ENCODE measurements at places on chromosomes 6 and 20.

- DNase-seq = no peak
Measured at GRCh38 chr6:169913096-169913638, 161.7 kb downstream of the ERMARD start.

- peak; percentile 42 for DNase-seq
Measured at GRCh38 chr6:7684843-7685242, 41.1 kb upstream of the BMP6 start.

- DNase-seq = no peak
Measured at GRCh38 chr20:6395695-6396094, 272.9 kb upstream of the FERMT1 start.

- no peak for DNase-seq
Measured at GRCh38 chr20:19313342-19314069, 101.1 kb downstream of the SLC24A3 start.

GRCh38 chr6:118668761-118669385 is 17.5 kb upstream of the CEP85L start:
- DNase-seq = no peak

DNA sequence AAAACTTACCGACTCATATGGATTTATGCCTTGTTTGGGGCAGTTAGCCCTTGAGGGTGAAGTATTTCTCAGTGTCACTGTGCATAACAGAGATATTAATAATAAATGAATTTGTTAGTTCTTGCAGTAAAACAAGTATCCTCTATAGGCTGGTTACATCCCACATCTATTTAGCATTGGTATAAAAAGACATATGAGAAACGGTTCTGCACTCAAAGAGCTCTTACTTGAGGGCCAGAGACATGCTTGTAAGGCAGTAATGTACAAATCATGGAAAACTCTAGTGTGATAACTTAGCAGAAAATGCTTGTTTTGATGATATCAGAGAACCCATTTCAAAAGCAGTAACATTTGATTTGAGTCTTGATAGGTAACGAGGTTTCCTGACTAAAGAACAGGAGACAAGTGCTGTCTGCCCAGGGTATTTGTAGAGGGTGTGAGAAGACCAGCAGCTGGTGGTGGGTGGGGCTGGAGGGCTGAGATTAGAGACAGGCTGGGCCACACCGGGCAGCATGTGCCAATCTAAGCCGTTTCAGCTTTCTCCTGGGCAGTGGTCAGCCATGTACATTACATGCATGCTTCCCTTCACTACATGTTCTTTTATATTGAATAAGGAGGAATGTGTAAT is 46.3 kb downstream of the TULP4 start:
- DNase-seq = no peak

DNA sequence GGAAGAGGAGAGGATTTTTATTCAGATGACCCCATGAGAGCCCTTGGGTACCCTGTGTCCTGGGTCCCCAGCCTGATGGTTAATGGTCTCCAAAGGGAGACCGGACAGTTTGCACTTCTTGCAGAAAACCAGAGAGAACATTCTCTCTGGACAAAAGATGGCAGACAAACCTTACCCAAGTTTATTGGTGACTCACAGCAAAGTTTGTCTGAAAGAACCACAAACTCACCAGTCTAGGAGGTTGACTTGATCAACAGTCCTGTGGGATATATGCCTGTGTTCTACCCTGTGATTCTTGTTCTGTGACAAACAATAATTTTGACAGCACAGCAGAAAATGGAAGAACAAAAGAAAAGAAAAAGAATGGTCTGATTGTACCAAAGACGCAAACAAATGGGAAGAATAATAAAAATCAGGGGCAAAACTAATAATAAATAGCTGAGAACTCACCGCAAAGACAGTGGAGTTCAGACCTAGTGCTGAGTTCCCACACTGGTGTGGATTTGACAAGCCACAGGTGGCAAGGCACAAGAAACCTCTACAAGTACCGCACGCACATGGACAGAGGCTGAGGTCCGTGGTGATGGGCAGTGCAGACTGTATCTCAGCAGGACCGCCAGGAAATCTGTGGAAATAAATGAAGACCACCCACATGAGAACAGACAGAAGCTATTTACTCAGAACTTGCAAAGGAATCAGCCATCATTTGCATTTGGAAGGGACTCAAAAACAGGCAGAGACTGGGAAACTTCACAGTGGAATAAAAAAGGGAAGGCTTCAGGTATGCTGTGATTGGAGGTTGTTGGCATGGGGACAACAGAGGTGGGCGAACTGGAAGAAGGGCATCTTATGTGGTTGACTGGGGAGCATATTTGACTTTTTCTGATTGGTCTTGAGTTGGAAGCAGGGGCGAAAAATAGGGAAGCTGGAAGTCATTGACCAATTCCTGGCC is 246.3 kb upstream of the RNF24 start:
- DNase-seq = no peak

DNA sequence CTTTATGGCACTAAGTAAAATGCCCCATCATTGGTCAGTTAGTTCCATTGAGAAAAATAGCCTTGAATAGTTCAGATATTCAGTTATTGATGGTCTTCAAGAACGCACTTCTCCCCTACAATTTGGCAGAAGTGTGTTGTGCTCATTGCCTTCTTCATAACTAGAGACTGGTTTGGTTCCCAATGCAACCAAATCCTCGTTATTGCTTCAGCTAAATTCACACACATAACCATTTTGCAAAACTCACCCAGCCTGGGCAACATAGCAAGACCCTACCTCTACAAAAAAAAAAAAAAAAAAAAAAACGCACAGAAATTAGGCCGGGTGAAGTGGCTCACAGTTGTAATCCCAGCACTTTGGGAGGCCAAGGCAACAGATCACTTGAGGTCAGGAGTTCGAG is 32.1 kb downstream of the ZNF217 start:
- no peak for DNase-seq

GRCh38 chr20:58519940-58520712 is 4.9 kb upstream of the APCDD1L start:
- DNase-seq = no peak

DNA sequence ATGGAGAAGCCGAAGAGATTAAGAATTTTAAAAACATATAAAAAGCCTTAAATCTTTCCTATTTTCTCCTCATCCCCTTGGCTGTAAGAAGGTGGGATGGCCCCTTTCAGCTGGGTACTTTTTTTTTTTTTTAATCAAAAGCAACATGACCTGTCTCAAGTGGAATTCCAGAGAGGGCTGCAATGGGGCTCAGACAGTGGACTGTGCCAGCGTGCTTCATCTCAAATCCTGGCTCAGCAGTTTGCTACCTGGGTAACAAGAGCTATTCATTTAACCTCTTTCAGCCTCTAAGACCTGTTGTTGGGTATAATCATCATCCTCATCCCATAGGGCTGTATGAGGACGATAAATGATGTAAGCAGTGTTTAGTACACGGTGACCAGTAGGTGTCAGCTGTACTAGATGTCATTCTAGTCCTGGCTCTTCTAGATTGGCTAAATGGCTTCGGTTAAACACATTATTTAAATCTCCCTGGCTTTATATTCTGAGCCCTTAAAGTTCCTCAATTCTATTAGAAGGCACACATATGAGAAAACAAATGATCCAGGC is 6.9 kb upstream of the PPP1R3G start:
- DNase-seq = no peak

DNA sequence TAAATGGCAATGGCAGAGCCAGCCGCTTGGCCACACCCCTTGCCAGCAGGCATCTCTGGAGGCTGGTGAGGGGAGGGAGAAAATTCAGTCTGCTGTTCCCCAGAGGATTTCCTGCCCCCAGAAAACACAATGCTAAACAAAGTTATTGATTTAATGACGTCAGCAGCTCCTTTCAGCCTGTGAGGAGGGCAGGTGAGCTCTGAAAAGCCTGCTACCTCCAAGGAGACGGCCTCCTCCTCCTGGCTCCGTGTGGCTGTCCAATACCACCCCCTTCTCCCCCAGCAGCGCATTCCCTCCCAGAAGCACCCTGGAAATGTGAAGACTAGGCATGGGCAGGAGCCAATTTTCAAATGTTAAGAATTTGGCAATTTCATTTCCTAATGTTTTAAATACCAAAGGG is 393.1 kb downstream of the ZFAND3 start:
- DNase-seq = peak; percentile 76

DNA sequence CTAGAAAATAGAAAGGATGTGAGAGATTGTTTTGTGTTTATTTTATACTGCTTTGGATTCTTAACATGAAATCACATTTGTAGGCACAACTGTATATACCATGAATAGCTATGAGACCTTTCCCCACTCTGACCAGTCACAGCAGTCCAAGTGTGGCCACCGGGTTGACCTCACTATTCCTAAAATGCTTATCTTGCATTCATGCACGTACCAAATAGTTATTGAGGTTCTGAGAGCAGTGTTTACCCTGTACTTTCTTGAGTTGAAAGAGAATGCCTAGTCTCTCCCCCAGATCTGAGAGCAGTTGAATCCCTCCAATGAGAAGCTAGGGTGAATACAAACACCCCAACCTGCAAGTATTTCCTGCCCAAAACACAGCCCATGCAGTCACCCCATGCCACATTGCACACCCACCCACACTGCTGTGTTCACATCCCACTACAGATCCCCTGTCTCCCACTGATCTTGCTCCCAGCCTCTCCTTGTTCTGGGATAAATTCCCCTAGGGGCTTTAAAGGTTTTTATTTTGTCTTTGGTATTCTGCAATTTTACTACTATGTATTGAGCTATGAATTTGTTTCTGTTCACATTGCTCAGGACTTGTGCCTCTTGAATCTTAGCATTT is 51.6 kb downstream of the GOPC start:
- no peak for DNase-seq

DNA sequence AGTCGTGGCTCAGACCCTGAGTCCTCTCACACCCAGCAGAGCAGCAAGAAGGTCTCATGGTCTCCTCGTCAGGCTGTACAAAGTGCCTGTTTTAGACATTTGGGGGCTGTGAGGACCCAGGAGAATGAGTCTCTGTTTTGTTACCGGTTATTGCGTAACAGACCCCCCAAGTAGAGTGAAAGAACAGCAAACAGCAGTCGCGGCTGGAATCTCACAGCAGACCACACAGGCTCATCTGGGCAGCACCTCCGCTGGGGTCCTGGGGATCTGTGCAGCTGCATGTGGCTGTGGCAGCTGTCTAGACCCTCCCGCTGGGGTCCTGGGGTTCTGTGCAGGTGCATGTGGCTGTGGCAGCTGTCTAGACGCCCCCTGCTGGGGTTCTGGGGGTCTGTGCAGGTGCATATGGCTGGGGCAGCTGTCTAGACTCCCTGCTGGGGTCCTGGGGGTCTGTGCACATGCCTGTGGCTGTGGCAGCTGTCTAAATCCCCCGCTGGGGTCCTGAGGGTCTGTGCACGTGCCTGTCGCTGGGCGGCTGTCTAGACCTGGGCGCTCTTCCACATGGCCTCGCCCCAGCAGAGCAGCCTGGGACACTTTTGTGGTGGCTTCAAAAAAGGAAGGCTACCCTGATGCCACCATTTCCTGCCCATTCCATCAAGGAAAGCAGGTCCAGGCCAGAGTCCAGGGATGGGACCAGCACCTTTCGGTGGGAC is 24.7 kb downstream of the ENTPD6 start:
- DNase-seq = no peak

DNA sequence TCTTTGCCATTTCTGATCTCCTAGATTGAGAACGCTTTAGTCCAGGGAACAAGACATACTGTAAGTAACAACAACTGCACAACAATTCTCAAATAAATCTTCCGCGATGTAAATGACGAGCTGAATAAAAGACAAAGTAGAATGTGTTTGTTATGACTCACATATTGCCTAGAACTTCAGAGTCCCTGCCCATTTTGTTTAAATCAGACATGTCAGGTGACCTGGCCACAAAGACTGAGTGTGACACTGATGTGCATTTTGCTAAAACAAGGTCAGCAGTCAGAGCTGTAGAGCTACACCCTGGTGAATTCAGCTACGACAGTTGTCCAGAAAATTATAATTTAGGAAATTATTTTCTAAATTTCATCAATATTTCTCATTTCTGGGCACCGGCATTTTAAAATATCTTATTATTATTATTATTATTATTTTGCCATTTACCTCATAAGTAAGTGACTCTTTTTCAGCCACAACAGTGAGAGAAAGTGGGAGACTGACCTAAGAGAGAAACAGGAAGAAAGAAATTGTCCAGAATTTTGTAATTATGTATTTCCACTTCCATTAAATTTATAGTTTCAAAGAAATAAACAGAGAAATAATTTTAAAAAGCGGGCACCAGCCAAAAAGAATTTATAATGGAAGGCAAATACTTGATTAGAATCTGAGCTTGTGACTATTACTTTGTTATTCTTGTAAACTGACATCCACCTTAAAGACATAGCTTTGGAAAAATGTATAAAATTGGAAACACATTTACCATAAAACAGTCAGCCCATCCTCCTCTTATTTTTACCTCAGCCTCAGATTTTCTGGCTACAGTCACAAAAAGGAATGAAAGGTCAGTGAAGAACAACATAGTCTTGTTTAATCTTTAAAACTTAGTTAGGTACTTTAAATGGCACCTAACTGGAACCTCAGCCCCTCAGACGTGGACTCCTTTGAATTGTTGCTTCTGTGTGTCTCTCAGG is 157.0 kb upstream of the CITED2 start:
- DNase-seq = no peak

DNA sequence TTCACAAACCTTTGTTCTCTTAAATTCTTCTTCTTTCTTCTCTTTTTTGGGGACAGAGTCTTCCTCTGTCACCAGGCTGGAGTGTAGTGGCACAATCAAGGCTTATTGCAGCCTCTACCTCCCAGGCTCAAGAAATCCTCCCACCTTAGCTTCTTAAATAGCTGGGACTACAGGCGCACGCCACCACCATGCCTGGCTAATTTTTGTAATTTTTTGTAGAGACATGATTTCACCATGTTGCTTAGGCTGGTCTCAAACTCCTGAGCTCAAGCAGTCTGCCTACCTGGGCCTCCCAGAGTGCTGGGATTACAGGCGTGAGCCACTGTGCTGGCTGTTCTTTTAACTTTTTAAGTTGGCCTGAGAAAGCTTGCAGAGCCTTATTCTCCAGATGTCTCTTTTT is 48.0 kb downstream of the NCOA3 start:
- no peak for DNase-seq

- DNase-seq = no peak
Measured at GRCh38 chr20:8913456-8913855, 155.4 kb upstream of the PLCB4 start.

DNA sequence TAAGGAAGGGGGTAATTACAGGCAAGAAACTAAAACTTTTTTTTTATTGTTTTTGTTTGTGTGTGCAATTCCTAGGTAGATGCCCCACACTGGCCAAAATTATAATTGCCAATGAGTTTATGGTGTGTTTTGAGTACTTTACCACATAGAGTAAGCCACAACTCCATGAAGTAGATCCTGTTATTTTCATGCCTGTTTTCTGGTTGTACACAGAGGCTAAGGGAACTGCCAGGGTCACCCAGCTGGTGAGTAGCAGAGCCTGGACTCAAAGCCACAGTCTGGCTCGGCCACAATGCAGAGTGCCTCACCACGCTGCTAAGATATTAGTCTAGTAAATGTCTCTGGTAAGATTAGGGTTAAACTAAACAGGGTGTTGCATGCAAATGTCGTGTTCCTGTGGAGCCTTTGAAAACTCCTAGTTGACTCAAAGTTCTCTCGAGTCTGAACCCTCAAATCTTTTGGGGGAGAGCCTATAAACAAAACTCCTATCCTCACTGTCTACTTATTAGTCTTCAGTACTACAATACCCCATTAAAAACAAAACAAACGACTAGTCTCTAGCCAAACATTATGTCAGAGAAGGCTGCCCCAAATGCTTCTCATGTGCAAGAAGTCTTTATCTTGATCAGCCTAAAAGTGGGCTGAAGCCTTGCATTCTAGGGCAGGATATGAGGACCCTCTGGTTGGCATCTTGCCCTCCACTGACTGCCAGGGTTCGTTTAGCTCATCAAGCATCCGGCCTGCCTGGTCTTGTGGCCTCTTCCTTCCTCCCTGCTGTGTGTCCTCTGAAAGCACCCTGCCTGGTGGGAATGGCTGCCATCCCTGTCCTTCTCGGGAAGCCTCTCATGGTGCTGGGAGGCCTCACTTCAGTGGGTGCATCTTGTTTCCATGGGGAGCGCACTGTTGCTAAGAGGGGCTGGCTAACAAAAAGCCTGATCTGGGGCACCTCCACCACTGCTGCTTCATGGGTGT is 4.2 kb downstream of the DUSP22 start:
- DNase-seq = no peak
